Body of pancreas (tissue), 4 donors: ENCODE measurements at places on chromosomes 7 and 10.
A peak's percentile ranks its signal among the peaks of the same experiment; 100 is the strongest.

GRCh38 chr7:44637788-44638594 lies 31.6 kb downstream of the OGDH start:
- H3K4me3 ChIP-seq: no peak overlapping the region
- DNase-seq: peak; percentile 57
- H3K4me1 ChIP-seq: peaks cover 67% of the 10 kb centered on the region
- no peaks in the 10 kb centered on the region for H3K27me3 ChIP-seq
- no peaks in the 10 kb centered on the region for H3K36me3 ChIP-seq

- no peaks in the 10 kb centered on the region for H3K36me3 ChIP-seq
- H3K27ac ChIP-seq: peak overlapping the region; percentile 81
- DNase-seq: no peak
Measured at GRCh38 chr10:97575127-97575668, 2.6 kb downstream of the ANKRD2 start.

DNA sequence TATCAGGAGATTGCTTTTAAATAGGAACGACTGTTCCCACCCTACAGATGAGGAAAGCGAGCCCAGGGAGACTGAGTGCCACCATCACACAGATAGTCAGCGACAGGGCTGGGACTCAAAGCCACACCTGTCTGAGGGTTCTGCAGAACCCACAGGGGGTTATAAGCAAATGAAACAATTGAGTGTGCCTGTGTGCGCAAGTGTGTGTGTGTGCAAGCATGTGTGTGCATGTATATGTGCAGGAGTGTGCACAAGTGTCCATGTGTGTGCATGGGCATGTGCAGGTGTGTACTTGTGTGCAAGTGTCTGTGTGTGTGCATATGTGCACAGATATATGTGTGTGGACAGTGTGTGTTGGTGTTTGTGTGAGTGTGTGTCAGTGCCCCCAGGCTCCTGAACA lies 280.2 kb downstream of the GRID1 start:
- H3K27me3 ChIP-seq: no peaks in the 10 kb centered on the region
- no peaks in the 10 kb centered on the region for H3K36me3 ChIP-seq
- H3K27ac ChIP-seq: no peak overlapping the region
- no peak for DNase-seq
- no peak overlapping the region for H3K4me3 ChIP-seq

DNA sequence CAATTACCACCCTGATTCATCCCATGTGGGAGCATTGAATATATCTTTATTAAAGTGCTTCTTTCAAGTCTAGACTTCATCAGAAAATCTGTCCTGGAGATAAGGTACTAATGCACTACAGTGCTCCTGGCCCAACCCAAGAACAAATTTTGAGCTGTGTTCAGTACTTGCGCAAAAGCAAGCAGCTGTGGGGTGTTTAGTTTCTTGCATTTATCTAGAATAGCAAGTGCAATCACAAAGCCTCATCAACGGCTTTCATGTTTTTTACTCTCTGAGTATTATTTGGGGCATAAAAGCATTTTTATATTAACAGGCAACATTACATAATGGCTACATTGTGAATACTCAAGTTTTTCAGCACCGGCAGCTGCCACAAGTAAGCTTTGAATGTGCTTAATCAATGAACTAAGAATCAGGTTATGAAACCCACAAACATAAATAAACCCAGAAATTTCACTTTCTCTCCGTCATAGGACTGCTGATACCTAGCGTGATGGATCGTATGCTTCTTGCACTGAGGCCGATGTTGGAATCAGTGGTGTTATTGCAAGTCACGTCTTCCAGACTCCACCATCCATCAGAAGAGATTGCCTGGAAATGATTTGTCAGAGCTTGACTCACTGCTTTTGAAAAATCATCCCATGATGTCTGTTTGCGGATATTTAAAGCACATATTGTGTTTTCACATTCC lies 113.1 kb downstream of the CTTNBP2 start:
- no peak overlapping the region for H3K27ac ChIP-seq
- no peaks in the 10 kb centered on the region for H3K36me3 ChIP-seq
- DNase-seq: no peak
- no peak overlapping the region for H3K4me3 ChIP-seq
- peaks cover 4% of the 10 kb centered on the region for H3K4me1 ChIP-seq
- H3K27me3 ChIP-seq: no peaks in the 10 kb centered on the region

- H3K4me1 ChIP-seq: no peaks in the 10 kb centered on the region
- no peak for DNase-seq
Measured at GRCh38 chr7:95394370-95394769, 1.8 kb downstream of the PON3 start.

GRCh38 chr7:105711726-105712402 lies 130.6 kb upstream of the EFCAB10 start:
- no peaks in the 10 kb centered on the region for H3K4me1 ChIP-seq
- no peaks in the 10 kb centered on the region for H3K36me3 ChIP-seq
- H3K4me3 ChIP-seq: no peak overlapping the region
- no peaks in the 10 kb centered on the region for H3K27me3 ChIP-seq
- no peak overlapping the region for H3K27ac ChIP-seq
- DNase-seq: no peak

GRCh38 chr10:112140110-112140970 lies 43.2 kb downstream of the GPAM start:
- no peak overlapping the region for H3K27ac ChIP-seq
- peak; percentile 61 for DNase-seq
- no peaks in the 10 kb centered on the region for H3K4me1 ChIP-seq
- H3K27me3 ChIP-seq: no peaks in the 10 kb centered on the region
- H3K36me3 ChIP-seq: no peaks in the 10 kb centered on the region

DNA sequence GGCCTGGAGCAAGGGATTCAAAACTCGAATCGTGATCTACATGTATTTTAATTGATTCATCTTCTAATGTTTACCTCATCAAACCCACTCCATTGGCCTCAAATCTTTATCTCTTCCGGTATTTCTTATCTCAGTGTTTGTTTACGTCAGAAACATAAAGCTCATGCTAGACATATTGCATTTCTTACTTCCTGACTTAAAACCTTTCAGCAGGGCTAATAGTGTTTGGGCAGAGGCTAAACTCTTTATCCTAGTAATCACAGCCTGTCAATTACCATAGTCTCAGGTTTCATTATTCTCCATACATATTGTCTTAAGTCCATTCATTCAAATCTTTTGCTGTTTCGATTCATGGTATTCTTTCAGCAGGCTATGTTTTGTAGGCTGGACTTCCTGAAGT lies 81.3 kb upstream of the AGR3 start:
- no peak overlapping the region for H3K27ac ChIP-seq
- DNase-seq: no peak
- no peaks in the 10 kb centered on the region for H3K36me3 ChIP-seq
- H3K4me1 ChIP-seq: no peaks in the 10 kb centered on the region

- H3K36me3 ChIP-seq: no peaks in the 10 kb centered on the region
- DNase-seq: no peak
- no peaks in the 10 kb centered on the region for H3K27me3 ChIP-seq
- no peak overlapping the region for H3K4me3 ChIP-seq
- H3K27ac ChIP-seq: no peak overlapping the region
Measured at GRCh38 chr7:132503415-132503814, 72.9 kb downstream of the PLXNA4 start.

DNA sequence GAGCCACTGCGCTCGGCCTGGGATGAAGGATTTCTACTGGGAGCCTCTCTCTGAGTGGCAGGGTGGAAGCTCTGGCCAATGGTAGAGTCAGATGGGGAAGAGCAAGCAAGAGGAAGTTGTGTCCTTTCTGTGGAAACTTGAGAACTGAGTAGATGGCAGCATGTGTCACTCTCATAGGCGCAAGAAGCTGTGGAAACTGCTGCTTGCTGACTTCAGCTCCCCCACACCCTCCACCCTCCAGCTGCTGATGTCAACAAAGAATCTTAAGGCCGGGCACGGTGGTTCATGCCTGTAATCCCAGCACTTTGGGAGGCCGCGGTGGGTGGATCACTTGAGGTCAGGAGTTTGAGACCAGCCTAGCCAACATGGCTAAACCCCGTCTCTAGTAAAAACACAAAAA lies 39.8 kb upstream of the SRGN start:
- H3K27ac ChIP-seq: no peak overlapping the region
- H3K27me3 ChIP-seq: no peaks in the 10 kb centered on the region
- H3K4me3 ChIP-seq: no peak overlapping the region
- no peak for DNase-seq
- H3K36me3 ChIP-seq: no peaks in the 10 kb centered on the region

DNA sequence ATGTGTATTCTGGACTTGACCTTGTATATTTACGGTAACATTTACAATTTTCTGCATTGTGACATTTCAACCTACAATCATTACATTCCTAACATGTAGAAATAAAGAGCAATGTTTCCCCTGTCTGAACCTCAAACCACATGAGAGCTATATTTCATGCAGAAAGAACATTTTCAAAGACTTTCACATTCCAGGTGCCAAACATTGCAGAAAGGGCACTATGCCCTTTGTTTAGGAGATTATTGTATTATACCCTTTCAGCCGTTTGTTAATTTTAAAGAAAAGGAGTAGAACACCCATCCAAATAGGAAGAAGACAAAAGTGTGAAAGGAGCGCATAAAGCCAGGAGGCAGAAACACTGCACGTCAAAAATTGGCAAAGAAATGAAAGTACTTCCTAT lies 260.4 kb downstream of the RELN start:
- H3K4me1 ChIP-seq: no peaks in the 10 kb centered on the region
- DNase-seq: no peak
- H3K27me3 ChIP-seq: no peaks in the 10 kb centered on the region
- H3K4me3 ChIP-seq: no peak overlapping the region

- no peaks in the 10 kb centered on the region for H3K4me1 ChIP-seq
- no peak for DNase-seq
- H3K36me3 ChIP-seq: peaks cover 2% of the 10 kb centered on the region
- H3K4me3 ChIP-seq: no peak overlapping the region
- H3K27ac ChIP-seq: no peak overlapping the region
Measured at GRCh38 chr10:127408733-127409132, 140.4 kb upstream of the NPS start.

- no peaks in the 10 kb centered on the region for H3K36me3 ChIP-seq
- H3K4me3 ChIP-seq: no peak overlapping the region
- no peak for DNase-seq
- H3K27ac ChIP-seq: no peak overlapping the region
- H3K4me1 ChIP-seq: peaks cover 9% of the 10 kb centered on the region
Measured at GRCh38 chr10:128007056-128007455, 100.2 kb downstream of the PTPRE start.

- no peak overlapping the region for H3K27ac ChIP-seq
- no peak overlapping the region for H3K4me3 ChIP-seq
- DNase-seq: no peak
Measured at GRCh38 chr7:75762350-75762917, 9.6 kb downstream of the CCL26 start.

GRCh38 chr10:61545170-61545569 lies 92.0 kb upstream of the TMEM26 start:
- no peaks in the 10 kb centered on the region for H3K36me3 ChIP-seq
- no peak overlapping the region for H3K4me3 ChIP-seq
- H3K4me1 ChIP-seq: no peaks in the 10 kb centered on the region
- no peaks in the 10 kb centered on the region for H3K27me3 ChIP-seq

DNA sequence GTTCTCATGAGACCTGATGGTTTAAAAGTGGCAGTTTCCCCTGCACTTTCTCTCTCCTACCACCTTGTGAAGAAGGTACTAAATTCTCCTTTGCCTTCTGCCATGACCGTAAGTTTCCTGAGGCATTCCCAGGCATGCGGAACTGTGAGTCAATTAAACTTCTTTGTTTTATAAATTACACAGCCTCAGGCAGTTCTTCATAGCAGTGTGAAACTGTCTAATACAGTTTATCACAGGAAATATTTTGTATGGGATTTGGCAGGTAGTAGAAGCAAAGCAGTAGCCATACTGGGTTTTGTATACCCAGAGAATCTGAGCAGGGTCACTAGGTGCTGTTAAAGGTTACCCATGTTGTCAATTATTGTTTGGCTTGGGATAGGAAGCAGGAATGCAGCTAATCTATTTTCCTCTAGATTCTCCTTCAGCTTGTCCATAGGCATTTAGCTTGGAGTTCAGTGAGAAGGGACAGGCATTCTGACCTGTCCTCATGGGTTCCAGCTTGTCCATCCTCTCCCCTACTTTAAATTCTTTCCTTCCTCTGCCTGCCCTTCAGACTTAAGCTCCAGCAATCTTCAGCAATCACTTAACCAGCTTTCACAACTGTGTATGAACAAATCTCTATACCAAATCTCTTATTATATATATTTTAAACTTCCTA lies 186.7 kb downstream of the PCLO start:
- no peaks in the 10 kb centered on the region for H3K36me3 ChIP-seq
- no peak overlapping the region for H3K27ac ChIP-seq
- no peaks in the 10 kb centered on the region for H3K4me1 ChIP-seq
- H3K4me3 ChIP-seq: no peak overlapping the region

DNA sequence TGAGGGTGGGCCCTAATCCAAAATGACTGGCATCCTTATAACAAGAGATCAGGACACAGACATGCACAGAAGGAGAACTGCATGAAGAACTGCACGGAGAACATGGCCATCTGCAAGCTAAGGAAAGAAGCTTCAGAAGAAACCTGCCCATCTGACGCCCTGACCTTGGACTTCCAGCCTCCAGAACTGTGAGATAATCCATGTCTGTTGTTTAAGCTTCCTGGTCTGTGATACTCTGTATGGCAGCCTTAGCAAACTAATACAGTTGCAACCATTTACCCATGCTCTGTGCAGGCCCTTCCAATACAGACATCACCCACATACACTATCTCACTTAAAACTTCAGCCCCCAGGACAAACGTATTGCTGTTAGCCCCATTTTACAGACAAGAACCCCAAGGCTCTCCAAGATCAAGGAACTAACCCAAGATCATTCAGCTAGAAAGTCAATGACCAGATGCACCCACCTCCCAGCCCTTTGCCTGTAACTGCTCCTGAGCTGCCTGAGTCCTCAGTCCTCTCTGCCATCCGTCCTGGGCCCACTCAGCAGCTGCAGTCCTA lies 39.7 kb downstream of the DLG5 start:
- no peak for DNase-seq
- peaks cover 61% of the 10 kb centered on the region for H3K4me1 ChIP-seq

GRCh38 chr10:118816471-118817168 lies 61.9 kb upstream of the CACUL1 start:
- no peak for DNase-seq
- no peaks in the 10 kb centered on the region for H3K27me3 ChIP-seq
- no peak overlapping the region for H3K4me3 ChIP-seq
- H3K27ac ChIP-seq: no peak overlapping the region
- no peaks in the 10 kb centered on the region for H3K4me1 ChIP-seq

DNA sequence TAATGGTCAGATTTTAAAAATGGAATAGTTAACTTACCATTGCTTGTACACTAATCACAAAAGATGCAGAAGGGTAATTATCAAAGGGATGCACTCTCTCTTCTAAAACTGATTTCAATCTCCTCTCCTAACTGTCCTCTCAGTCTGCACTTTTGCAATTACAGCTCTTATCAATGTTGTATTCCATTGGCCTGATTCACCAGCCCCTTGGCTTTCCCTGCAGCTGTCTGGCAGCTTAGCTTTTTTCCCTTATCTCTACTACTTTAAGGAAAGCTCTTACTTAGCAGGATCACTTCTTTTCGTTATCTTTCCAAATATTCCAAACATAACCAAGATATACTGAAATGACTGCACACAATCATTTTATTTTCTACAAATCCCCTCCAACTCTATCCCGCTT lies 448.8 kb downstream of the GRM8 start:
- H3K27me3 ChIP-seq: no peaks in the 10 kb centered on the region
- H3K36me3 ChIP-seq: no peaks in the 10 kb centered on the region
- H3K4me1 ChIP-seq: no peaks in the 10 kb centered on the region
- no peak overlapping the region for H3K27ac ChIP-seq

- no peak for DNase-seq
- no peak overlapping the region for H3K4me3 ChIP-seq
- H3K27ac ChIP-seq: peak overlapping the region; percentile 22
- no peaks in the 10 kb centered on the region for H3K36me3 ChIP-seq
- H3K27me3 ChIP-seq: no peaks in the 10 kb centered on the region
Measured at GRCh38 chr7:129454249-129454551, 20.0 kb downstream of the STRIP2 start.
